Activated naive CD8-positive, alpha-beta T cell treated with anti-CD3 and anti-CD28 coated beads for 36 hours (primary cell): ENCODE measurements at places on chromosomes 4 and X.

- H3K36me3 ChIP-seq = no peaks in the 10 kb centered on the region
These were observed 118.6 kb downstream of the SLIT2 start for GRCh38 chr4:20370274-20370673.

GRCh38 chr4:111398906-111399330, 746.3 kb upstream of the FAM241A start:
- no peaks in the 10 kb centered on the region for H3K36me3 ChIP-seq
- no peak overlapping the region for H3K4me3 ChIP-seq
- H3K4me1 ChIP-seq = no peaks in the 10 kb centered on the region
- no peak for DNase-seq

- DNase-seq = no peak
- no peaks in the 10 kb centered on the region for H3K36me3 ChIP-seq
- H3K4me3 ChIP-seq = no peak overlapping the region
- H3K27ac ChIP-seq = no peak overlapping the region
These were observed 218.7 kb upstream of the SPOCK3 start for GRCh38 chr4:167452922-167453430.

GRCh38 chr4:101835121-101835904, 44.8 kb downstream of the BANK1 start:
- H3K4me1 ChIP-seq = no peaks in the 10 kb centered on the region
- peaks cover 18% of the 10 kb centered on the region for H3K27me3 ChIP-seq
- H3K27ac ChIP-seq = no peak overlapping the region
- DNase-seq = no peak

DNA sequence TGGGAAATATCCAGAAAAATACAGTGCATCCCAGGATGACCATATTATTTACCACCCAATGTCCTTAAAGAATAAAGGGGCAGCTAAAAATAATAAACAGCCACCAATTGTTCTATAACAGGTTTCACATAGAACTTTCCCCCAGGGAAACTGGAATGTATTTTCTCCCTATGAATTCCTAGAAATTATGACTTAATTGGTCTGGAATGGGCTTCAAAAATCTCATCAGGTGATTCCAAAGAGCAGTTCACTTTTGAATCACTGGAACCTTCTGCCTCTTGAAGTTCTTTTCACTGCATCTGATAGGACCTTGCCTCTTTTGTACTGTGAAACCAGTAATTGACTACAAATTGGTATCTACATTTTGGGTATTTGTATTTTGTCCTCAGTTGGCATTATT, 119.3 kb downstream of the ZNF330 start:
- H3K4me3 ChIP-seq = no peak overlapping the region
- H3K36me3 ChIP-seq = no peaks in the 10 kb centered on the region
- H3K27me3 ChIP-seq = peaks cover 15% of the 10 kb centered on the region
- no peak overlapping the region for H3K27ac ChIP-seq

DNA sequence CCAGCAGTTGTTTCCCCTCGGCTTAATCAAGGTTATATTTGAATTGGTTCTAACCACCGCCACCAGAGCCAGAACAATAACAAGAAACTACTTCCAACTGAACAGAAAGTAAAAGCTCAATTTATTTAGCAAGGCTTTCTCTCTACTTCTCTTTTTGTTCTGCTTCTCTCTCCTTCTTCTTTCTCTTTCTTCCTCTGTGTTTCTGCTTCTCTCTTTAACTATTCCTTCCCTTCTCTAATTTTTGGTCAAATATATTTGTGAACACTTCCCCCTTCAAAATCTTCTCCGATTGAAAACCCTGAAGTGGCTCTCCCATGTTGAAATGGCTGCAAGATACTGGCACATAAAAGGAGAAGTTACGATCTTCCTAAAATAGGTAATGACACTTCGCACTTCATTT, 1195.9 kb upstream of the PRKX start:
- H3K4me1 ChIP-seq = no peaks in the 10 kb centered on the region
- H3K27me3 ChIP-seq = no peaks in the 10 kb centered on the region
- H3K27ac ChIP-seq = peak overlapping the region; percentile 70

DNA sequence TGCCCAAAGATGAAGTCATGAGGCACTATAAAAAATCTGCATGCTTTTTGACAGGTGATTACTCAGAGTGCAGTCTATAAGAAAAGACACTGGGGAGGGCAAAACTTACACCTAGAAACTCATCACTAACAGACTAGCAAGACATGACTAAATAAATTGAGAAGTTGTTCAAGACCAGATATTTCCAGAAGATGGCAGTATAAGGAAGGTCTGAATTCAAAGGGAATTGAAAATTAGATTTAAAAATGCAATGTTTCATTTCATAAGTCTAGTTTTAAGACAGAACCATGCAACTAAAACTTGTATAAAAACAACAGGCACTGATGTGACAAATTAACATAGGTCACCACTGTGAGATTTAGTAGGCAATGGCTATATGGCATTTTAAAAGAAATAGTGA, 232.5 kb upstream of the POF1B start:
- H3K27ac ChIP-seq = no peak overlapping the region
- H3K4me3 ChIP-seq = no peak overlapping the region
- H3K36me3 ChIP-seq = no peaks in the 10 kb centered on the region
- no peaks in the 10 kb centered on the region for H3K4me1 ChIP-seq
- no peaks in the 10 kb centered on the region for H3K27me3 ChIP-seq

GRCh38 chr4:187608001-187608421, 387.6 kb upstream of the ZFP42 start:
- no peaks in the 10 kb centered on the region for H3K27me3 ChIP-seq
- no peaks in the 10 kb centered on the region for H3K36me3 ChIP-seq
- H3K4me3 ChIP-seq = no peak overlapping the region

- no peaks in the 10 kb centered on the region for H3K27me3 ChIP-seq
- no peaks in the 10 kb centered on the region for H3K4me1 ChIP-seq
- no peak overlapping the region for H3K27ac ChIP-seq
These were observed 59.6 kb downstream of the DCX start for GRCh38 chrX:111352424-111352823.
